Stimulated activated CD4-positive, alpha-beta T cell treated with anti-CD3 and anti-CD28 coated beads, Interleukin-15, amount 100 ng/mL, for 1 hour (primary cell): ENCODE measurements at places on chromosomes 4 and X.

GRCh38 chrX:120617996-120618630 is 11.7 kb downstream of the C1GALT1C1 start:
- DNase-seq, result no peak

GRCh38 chrX:134543288-134543687 is 83.3 kb downstream of the HPRT1 start:
- DNase-seq, result no peak

- peak; percentile 11 for DNase-seq
Measured at GRCh38 chrX:275967-276580, 5.1 kb upstream of the PLCXD1 start.

- no peak for DNase-seq
Measured at GRCh38 chr4:4655901-4656300, 114.1 kb upstream of the STX18 start.

DNA sequence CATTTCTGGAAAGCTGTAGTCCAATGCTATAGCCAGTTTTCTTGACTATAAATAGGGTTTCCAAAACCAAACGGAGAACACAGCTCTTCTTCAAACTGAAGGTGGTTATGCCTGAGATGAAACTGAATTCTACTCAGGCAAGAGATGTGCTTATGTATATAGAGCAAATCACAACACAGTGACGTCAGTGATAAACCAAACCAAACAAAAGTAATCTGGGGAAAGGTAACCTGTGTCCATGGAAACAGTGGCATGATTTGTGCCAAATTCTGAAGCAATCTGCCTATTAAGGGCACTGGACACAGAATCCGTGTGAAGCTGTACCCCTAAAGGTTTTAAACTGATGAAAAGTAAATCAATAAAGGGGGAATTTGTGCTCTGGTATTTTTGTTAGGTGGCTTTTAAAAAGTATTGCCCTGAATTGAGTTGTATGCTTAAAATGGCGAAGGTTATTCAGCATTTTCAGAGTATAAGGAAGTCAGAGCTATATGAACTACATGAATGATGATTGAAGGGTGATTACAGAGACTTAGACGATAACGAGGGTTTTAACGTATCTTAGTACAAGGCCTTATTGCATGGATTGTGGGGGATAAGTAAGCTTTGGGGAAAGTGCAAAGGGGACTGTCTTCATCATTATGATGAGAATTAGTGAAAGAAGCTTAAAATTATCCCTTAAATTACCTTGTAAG is 38.6 kb downstream of the NPY5R start:
- no peak for DNase-seq
